ENCODE measurements at places on chromosomes 2 and 18. TPM values are rescaled to one million over a fixed set of nuclear protein-coding genes. Genes with fewer than 3 reads are reported as not detected.
A peak's percentile ranks its signal among the peaks of the same experiment; 100 is the strongest.

DNA sequence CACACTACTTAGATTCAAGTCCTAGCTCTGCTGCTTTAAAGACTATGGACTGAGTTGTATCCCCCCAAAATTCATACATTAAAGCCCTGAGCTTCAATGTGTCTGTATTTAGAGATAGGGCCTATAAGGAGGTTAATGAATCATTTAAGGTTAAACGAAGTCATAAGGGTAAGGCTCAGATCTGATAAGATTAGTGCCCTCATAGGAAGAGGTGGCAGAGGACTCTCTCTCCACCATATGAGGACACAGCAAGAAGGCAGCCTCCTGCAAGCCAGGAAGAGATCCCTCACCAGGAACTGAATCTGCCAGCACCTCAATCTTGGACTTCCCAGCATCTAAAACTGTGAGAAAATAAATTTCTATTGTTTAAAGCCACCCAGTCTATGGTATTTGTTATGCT, 3.1 kb upstream of the CYTIP start:
- H3K4me3 ChIP-seq: peak overlapping the region; percentile 77
- peaks cover 2% of the 10 kb centered on the region for H3K27me3 ChIP-seq
- peak; percentile 46 for DNase-seq
- H3K27ac ChIP-seq: peak overlapping the region; percentile 86
- peaks cover 52% of the 10 kb centered on the region for H3K4me1 ChIP-seq
- peaks cover 33% of the 10 kb centered on the region for H3K36me3 ChIP-seq

DNA sequence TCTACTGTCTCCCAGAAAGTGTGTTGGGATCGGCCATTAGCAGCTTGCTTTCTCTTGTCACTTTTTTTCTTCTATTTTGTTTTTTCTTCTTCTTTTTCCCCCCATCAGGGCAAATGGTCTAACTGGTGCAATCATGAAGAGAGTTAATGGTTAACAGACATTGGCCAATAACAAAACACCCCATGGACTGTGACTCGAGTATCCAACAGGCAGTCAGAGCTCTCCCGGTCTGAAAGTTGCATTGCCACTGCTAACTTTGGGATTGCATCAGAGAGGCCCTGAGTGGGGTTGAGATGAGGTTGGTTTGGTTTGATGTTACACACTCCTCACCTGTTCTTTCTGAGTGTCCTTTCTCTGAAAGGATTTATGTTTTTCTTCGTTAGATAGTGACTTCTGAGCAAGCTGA, 12.9 kb upstream of the SNORC start:
- no peak overlapping the region for H3K27ac ChIP-seq
- H3K4me1 ChIP-seq: peaks cover 4% of the 10 kb centered on the region
- no peaks in the 10 kb centered on the region for H3K27me3 ChIP-seq
- no peak overlapping the region for H3K4me3 ChIP-seq
- H3K36me3 ChIP-seq: peaks cover 27% of the 10 kb centered on the region
- no peak for DNase-seq

DNA sequence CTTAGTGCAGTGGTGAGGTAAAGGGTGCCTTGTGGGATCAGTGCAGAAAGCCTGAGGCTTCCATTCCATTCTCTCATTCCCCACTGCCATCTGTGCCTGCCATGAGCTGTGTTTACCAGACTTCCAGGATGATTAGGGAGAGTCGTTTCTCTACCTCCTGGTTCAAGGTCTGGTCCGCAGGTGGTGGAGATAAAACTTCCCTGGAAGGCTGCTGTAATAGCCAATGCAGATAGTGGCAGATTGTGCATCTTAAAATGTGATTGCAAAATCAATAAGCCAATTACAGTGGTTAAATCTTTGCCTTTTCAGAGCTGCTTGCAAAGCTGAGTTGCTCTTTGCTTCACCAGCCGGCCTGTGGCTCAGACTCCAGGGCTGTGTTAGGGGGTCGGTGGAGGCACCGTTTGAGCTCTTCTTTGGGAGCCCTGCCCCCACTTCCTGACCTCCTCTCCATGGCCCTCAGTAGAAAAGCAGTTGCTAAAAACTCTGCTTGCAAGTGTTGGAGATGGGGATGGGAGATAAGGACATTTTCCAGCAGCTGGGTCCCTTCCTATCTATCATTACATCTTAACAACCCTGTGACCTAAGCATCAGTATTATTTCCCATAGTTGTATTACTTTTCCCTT, 95.2 kb upstream of the HS6ST1 start:
- H3K4me1 ChIP-seq: no peaks in the 10 kb centered on the region
- no peak overlapping the region for H3K27ac ChIP-seq
- no peaks in the 10 kb centered on the region for H3K36me3 ChIP-seq
- no peaks in the 10 kb centered on the region for H3K27me3 ChIP-seq
- H3K4me3 ChIP-seq: no peak overlapping the region

GRCh38 chr2:39115556-39115955, 5.3 kb downstream of the SOS1 start:
- no peak overlapping the region for H3K4me3 ChIP-seq
- no peak for DNase-seq
- H3K27ac ChIP-seq: no peak overlapping the region
- H3K36me3 ChIP-seq: peaks cover 26% of the 10 kb centered on the region

DNA sequence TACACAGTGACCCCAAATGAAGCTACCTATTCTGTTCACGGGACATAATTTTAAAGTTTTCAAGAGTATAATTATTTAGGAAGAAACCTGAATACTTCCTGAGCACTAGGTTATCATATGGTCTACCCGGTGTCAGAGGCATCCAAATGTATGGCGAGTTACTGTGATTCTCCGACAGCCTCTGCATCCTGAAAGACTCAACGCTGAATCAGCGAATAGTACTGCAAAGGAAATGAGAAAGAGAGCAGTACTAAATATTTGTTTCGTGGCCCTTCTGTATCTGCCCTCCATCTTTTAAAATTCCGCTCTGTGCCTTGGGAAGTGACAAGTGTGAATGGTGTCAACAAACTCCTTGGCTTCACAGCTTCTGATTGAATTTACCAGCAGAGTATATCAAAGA, 358.0 kb upstream of the ZEB2 start:
- no peak overlapping the region for H3K4me3 ChIP-seq
- H3K27me3 ChIP-seq: peaks cover 2% of the 10 kb centered on the region
- H3K36me3 ChIP-seq: no peaks in the 10 kb centered on the region
- no peaks in the 10 kb centered on the region for H3K4me1 ChIP-seq
- no peak overlapping the region for H3K27ac ChIP-seq
- no peak for DNase-seq

- no peaks in the 10 kb centered on the region for H3K36me3 ChIP-seq
- DNase-seq: no peak
- no peak overlapping the region for H3K27ac ChIP-seq
- H3K4me3 ChIP-seq: no peak overlapping the region
Observed at GRCh38 chr2:217353591-217353990, 493.7 kb upstream of the TNP1 start.

DNA sequence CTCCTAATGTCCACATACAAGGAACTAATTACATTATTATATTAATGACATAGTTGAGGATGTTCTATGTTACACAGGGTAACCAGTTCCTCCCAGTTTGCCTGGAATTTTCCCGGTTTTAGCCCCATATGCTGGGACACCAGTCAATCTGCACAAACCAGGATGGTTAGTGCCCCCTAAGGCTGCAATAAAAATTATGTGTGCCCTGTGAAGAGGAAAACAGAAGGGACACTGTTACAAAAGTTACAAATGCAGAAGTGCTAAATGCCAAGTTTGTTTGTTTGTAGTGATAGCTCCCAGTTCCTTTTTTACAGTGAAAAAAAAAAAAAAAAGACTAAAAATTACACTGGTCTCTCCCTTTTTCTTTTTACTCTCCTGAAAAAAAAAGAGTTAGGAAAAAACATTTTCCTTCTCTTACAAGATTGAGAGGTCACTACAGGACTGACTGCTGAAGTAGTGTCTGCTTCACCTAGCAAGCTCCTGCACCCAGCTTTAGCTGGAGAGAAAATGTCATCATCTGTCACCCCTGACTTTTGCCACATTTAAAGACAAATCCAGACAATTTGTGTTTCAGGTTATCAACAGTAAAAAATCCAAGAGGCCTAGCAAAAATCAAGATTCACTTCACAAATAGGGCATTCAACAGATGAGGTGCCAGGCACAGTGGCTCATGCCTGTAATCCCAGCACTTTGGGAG, 3.2 kb downstream of the ANKRD44 start:
- H3K27ac ChIP-seq: peak overlapping the region; percentile 99
- H3K4me3 ChIP-seq: peak overlapping the region; percentile 95
- peaks cover 72% of the 10 kb centered on the region for H3K4me1 ChIP-seq

The FLACC1 gene
- total RNA-seq: 0.63 TPM

DNA sequence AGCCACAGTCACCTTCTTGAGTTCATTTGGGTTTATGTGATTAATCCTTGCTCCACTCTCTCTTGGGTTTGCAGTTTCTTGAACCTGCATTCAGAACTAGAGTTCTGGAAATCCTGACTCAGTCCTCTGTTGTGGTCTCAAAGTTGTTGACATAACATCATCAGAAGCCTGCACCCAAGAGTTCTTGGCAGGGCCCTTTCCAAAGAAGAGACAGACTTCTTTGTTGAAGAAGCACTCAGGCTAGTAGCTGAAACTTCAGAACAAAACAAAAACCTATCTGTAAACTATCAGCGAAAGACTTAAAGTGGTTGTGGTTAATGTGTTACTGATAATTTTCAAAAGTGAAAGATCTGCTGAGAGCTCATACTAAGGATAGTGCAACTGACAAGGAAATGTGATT, 120.8 kb downstream of the FAM168B start:
- peak; percentile 18 for DNase-seq
- H3K4me1 ChIP-seq: peaks cover 7% of the 10 kb centered on the region
- no peak overlapping the region for H3K27ac ChIP-seq
- H3K4me3 ChIP-seq: no peak overlapping the region
- H3K27me3 ChIP-seq: no peaks in the 10 kb centered on the region

Measured in activated CD4-positive, alpha-beta memory T cell treated with anti-CD3 and anti-CD28 coated beads for 36 hours (primary cell).